NCI-H1417 treated with DMSO at 0.1 percent for 48 hours (cell line): ENCODE measurements at places on chromosomes 4 and X.
A peak's percentile ranks its signal among the peaks of the same experiment; 100 is the strongest.

- no peak for DNase-seq
Observed at GRCh38 chrX:119374736-119375135, 24.4 kb upstream of the SLC25A43 start.

- no peak for DNase-seq
Observed at GRCh38 chr4:103934178-103934789, 214.5 kb upstream of the TACR3 start.

GRCh38 chr4:1448589-1449420 lies 42.6 kb upstream of the NKX1-1 start:
- DNase-seq, result no peak

DNA sequence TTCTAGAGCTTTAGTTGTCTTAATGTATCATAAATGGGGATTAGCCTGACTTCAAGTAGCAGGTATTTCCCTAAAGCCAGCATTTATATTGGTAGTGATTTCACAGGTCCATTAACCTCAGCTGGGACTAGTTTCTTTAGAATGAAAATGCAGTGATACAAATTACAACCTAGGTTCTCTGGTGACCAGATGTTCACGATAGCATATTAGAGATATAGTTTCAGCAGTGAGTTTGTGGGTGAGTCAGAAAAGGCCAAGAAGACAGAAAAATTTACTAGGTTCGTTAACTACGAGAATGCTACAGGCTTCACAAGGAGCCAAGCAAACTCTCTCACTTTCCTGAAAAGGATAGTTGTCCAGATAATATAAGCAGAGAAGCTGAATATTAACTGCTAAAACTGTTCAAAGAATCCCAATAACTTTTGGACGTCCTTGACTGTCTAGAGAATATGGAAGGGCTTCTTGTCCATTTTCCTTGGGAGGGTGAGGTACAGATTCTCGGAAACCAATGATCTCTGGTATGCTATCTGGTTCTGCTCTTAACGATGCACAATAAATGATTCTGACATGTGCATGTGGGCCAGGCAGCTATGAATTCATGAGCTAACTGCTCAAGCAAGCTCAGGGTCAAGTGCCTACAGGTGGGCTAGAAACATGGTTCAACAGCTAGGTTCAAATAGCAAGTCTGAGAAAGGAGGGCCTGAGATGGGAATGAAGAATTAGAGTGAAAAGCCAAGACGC lies 6.0 kb upstream of the SPCS3 start:
- DNase-seq, result no peak

DNA sequence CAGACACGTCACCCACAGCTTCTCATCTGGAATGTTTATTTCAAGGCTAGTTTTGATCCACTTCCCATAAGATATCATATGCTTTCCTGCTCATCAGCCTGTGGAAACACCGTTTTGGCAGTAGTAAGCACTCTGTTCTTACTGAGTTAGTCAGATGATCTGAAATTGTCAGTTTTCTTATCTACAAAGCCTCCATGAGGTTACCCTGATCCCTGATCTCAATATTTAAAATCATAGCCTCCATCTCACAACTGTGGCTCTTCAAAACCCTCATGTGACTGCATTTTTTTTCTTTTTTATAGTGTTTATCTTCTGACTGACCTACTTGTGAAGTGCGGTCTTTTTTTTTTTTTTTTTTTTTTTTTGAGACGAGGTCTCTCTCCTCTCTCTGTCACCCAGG lies 22.7 kb downstream of the BST1 start:
- no peak for DNase-seq

- DNase-seq, result no peak
Observed at GRCh38 chr4:139965789-139966188, 188.2 kb downstream of the MAML3 start.

DNA sequence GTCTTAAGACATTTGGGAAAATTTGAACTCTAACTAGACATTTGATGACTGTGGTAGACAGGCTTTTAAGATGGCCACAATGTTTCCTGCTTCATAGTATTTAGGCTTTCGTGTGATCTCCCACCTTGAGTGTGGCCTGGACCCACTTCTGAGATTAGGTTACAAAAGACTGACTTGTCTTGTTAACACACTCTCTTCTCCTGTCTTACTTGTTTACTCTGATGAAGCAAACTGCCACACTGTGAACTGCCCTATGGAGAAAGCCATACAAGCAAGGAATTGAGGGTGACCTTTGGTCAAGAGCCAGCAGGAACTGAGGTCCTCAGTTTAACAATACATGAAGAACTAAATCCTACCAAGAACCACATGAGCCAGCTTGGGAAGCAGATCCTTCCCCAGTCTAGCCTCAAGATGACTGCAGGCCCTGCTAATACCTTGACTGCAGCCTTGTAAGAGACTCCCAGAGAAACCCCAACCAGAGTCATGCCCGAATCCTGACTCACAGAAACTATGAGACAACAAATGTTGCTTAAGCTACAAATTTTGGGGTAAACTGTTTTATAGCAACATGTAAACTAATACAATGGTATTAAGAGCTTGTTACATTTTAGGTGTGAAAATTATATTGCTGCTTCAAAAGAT lies 20.3 kb downstream of the UBA6 start:
- DNase-seq, result no peak

DNA sequence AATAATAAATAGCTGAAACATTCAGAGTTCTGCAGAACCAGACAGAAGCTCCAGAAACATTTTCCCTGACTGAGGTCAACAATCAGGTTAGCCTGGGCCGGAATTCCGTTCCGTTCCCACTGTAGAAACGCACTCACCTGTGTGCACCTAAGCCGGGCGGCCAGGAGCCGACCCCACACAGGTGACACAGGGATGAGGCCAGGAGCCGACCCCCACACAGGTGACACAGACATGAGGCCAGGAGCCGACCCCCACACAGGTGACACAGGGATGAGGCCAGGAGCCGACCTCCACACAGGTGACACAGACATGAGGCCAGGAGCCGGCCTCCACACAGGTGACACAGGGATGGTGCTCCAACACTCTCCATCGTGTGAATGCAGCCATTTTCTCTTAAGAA lies 21.9 kb downstream of the FAT1 start:
- no peak for DNase-seq

DNA sequence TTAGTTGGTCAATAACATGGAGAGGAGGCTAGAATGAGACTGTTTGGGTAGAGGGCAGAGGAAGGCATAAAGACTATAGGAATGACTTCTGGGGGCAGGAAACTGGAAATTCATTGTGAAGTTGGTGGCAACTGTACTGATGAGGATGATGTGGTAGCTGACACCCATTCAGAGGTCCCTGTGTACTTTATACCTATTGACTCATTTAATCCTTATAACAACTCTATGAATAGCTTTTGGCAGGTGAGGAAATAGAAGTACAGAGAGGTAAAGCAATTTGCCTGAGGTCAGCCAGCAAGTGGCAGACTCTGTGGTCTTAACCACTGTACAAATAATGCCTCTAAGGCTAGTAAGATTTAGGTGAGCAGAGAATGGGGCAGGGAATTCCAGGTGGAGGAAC lies 100.1 kb downstream of the GATB start:
- no peak for DNase-seq

- no peak for DNase-seq
Observed at GRCh38 chrX:150856101-150856500, 42.4 kb downstream of the CD99L2 start.

DNA sequence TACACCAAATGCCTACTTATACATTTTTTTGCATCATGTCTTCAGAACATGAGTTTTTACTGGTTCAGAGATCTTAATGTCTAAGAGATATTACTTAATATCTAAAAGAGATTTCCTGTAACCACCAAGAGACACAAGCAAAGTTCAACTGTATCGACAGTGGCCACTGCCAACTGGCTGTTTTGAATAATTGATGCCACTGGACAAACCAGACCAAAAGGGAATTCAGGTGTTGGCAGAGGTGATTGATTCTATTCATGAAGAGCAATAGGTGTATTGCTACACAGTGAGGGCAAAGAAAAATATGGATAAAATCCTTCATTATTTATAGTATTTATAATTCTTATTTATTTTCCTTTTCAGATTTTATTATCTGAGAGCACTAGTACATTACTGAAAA lies 58.5 kb upstream of the ANKRD17 start:
- DNase-seq, result no peak

- peak; percentile 14 for DNase-seq
Observed at GRCh38 chrX:51336584-51336983, 4.0 kb downstream of the NUDT10 start.

GRCh38 chr4:25234390-25235370 lies 847 bp downstream of the PI4K2B start:
- peak; percentile 12 for DNase-seq

DNA sequence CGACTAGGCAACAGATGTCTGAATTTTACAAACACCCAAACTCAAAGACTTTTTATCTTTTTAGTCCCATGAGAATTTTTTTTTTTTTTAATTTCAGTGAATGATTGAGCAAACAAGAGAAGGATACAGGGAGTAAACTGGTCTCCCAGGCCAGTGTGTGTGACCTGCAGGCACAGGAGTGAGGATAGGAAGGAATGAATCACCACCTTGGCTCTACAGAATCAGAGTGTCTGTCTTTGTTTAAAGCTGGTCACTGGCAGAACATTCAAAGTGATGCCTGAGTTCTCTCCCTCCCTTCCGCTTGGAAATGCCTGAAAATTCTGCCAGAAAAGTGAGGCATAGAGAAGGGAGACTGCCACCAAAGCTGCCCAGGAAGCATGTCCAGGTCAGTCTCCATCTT lies 69.5 kb downstream of the PARM1 start:
- no peak for DNase-seq

DNA sequence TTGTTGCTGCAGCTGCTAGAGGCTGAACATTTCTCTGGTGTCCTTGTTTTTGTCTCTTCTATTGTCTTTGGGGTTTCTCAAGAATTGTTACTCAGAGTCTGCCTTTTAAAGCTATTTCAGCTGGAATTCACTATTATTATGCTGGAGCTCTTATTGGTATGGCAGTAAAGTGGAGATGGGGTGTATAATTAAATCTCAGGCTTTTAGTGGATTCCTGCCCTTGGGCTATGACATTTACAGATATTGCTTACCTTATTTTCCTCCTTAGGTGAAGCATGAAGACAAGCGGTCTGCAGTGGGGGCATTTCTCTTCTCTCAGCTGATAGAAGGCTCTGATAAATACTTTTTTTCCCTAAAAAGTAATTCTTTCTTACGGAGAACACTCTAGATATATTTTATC lies 1656.6 kb upstream of the IGFBP7 start:
- no peak for DNase-seq

- no peak for DNase-seq
Observed at GRCh38 chr4:5126857-5127256, 75.6 kb downstream of the STK32B start.

GRCh38 chr4:3442959-3443749 lies 1.4 kb downstream of the HGFAC start:
- no peak for DNase-seq

- no peak for DNase-seq
Observed at GRCh38 chr4:8555716-8556115, 24.5 kb upstream of the GPR78 start.

GRCh38 chrX:69195192-69195591 lies 29.9 kb upstream of the PJA1 start:
- no peak for DNase-seq

- DNase-seq, result no peak
Observed at GRCh38 chr4:20478412-20478811, 221.8 kb upstream of the PACRGL start.

DNA sequence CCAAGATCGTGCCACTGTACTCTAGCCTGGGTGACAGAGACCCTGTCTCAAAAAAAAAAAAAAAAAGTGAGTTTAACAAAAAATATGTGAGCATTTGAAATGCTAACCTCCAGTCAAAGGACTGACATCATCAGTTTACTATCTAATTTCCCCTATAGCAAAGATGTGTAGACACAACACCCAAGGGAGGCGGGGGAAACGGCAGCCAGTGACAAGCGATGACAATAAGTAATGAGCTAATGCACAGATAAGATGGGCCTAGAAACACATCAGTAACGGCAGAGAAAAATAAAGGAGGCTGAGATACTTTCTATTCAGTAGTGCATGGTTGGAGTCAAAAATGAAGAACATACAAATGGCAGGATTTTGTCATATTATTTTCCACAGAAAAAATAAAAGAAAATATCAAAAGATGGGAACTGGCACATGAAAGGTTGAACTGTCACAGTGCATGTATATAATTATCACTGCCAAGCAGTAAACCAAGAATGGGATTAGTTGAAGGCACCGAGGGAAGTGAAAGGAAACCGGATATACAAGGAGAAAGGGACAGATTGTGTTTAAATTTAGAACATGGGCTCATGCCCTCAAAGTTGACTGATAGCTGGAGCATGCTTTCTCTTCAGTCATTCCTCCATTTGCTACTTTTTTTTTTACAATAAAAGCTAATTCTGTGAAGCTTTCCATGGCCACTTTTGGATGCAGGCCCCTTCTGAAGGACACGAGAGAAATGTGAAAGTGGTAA lies 41.8 kb downstream of the IGFBP7 start:
- no peak for DNase-seq

GRCh38 chr4:138056541-138056940 lies 185.6 kb downstream of the SLC7A11 start:
- no peak for DNase-seq

- no peak for DNase-seq
Observed at GRCh38 chr4:130568746-130569145, 1472.8 kb downstream of the C4orf33 start.

DNA sequence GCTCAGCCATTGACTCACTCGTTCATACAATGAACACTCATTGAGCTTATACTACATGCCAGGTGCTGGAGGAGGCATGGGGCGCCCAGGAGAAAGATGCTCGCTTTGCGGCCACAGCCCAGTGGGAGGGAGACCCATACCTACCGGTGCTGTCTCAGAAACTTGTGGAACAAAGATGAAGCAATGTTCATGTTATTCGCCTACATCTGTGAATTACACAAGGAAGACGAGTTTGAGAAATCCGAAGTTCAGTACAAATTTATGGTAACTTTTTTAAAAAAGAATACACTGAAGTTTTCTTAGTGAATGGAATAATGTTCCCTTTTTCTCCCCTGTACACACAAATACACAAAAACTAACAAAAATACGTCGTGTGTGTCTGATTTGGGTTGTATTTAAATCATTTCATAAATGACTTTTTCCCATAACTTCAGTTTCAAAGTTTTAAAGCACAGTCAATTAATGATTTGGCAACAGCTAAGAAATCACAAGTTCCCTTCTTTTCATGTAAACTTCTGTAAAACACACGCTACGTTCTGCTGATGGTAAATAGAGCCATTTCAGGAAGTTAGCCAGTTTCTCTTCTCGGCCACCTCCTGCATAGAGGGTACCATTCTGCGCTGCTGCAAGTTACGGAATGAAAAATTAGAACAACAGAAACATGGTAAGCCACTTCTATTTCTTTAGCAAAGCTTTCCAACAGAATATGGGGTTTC lies at the start of gene TLR8:
TLR8 (plus strand) TSS at position 575 of the 716 bp plus-strand sequence; CDS start at position 662, 87 bp downstream.
- DNase-seq, result no peak

DNA sequence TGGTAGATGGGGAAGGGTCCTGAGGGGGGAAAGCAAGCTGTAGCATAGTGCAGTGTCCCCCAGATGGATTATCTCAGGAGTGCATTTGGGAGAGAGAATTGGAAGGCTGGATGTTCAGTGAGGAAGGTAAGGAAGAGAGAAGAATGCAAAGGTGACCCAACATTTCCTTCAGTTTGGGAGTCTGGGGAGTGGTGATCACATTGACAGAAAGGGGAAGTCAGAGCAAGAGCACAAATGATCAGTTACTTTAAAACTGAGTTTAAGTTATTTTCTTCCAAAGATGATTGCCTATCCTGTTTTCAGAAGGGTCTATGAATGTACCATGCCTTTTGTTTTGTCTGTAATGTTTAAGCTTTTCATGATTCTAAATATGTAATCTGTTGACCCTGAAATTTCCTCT lies 47.6 kb downstream of the ARHGAP10 start:
- no peak for DNase-seq
